ENCODE measurements at places on chromosomes 1 and 21.

GRCh38 chr1:54940042-54940441 lies 40.4 kb upstream of the TMEM61 start:
- DNase-seq: no peak

GRCh38 chr1:218348628-218349071 lies 3.5 kb downstream of the TGFB2 start:
- no peak for DNase-seq

- DNase-seq: no peak
Observed at GRCh38 chr1:53705446-53706096, 33.4 kb downstream of the GLIS1 start.

GRCh38 chr1:169121146-169121923 lies 14.8 kb downstream of the ATP1B1 start:
- DNase-seq: no peak

DNA sequence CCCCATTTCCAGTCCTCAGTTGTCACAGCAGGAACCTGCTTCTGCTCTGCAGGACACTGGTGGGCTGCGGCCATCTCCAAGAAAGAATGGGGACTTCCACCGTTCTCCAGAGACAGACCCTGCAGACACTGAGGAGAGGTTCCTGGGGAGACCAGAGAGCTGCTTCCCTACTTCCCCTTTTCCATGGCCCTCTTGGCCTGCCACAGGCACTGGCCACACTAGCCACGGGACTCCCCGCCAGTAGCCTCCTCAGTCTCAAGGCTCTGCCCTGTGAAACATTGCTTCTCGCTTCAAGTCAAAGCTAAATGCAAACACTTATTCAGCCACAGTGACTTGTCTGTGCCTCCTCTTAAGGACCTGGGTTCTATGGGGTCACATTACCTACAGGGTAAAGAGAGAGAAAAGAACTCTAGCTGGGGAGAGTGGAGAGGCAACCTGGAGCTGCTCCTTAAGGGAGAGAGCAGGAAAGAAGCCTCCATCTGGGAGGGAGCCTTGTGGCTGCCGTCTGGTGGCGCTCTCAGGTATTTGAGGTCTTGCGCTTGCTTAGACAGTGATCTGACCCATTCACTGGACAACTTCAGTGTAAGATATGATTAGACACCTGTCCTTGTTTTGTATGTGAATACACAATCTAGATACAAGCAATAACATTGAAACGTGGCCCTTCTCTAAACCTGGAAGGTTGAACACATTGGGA lies 5.4 kb upstream of the SLAMF8 start:
- DNase-seq: no peak

DNA sequence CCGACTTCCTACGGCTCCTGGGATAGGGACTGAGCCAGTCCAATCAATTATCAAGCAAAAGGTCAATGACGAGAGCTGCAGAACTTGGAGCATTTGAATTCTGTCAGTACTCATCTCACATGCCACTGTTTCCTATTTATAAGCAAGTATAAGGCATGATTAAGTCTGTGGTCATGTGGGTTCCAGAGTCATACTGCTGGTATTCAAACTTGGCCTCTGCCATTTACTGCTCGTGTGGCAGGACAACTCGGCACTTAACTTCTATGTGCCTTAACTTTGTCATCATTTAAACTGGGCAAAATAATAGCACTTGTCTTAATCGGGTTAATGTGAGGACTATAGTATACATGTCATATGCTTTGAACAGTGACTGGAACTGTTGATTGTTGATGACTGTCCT lies 44.9 kb upstream of the TNFSF18 start:
- DNase-seq: no peak

GRCh38 chr1:205546541-205546940 lies 42.1 kb downstream of the CDK18 start:
- no peak for DNase-seq

- DNase-seq: no peak
Observed at GRCh38 chr1:178241837-178242236, 147.9 kb downstream of the RASAL2 start.

DNA sequence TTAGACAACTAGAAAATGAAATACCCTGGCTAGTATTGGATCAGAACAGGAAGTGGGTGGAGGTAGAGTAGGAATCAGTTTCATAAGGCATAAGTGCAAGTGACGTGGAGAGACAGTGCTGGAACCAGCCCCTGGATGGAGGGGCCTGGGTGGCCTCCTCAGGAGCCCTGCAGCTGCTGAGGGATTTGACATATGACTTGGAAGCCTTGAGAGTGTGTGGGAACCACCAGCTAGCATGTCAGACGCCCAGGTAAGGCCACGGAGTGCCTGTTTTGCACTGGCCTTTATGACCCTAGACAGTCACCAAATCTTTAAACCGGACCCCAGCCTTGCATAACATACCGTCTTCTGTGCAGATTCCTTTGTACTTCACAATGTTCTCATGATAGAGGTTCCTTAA lies 94.4 kb downstream of the RAVER2 start:
- no peak for DNase-seq

GRCh38 chr1:15139654-15140350 lies 13.7 kb upstream of the TMEM51 start:
- DNase-seq: no peak

GRCh38 chr1:115666702-115667101 lies 24.9 kb downstream of the VANGL1 start:
- no peak for DNase-seq

- no peak for DNase-seq
Observed at GRCh38 chr1:55931081-55931940, 648.1 kb downstream of the PLPP3 start.

DNA sequence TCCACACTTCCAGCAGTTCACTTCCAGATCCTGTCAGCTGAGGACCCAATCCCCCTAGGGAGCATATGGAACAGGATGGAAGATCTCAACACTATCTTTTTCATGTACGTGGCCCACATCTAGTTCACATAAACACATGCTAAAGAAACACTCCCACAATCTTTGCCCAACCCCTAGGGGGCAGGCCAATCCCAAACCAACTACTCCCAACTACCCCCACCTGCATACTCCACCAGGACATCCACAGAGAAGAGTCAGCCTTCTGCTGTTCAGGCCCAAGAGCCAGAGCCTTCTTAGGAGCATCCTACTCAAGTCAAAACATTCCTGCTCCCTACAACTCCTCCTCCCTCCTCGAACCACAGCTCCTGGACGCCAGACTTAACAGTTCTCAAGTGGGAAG lies 5.6 kb upstream of the SLC5A9 start:
- no peak for DNase-seq

- no peak for DNase-seq
Observed at GRCh38 chr1:53448241-53448841, 10.9 kb upstream of the DMRTB1 start.

DNA sequence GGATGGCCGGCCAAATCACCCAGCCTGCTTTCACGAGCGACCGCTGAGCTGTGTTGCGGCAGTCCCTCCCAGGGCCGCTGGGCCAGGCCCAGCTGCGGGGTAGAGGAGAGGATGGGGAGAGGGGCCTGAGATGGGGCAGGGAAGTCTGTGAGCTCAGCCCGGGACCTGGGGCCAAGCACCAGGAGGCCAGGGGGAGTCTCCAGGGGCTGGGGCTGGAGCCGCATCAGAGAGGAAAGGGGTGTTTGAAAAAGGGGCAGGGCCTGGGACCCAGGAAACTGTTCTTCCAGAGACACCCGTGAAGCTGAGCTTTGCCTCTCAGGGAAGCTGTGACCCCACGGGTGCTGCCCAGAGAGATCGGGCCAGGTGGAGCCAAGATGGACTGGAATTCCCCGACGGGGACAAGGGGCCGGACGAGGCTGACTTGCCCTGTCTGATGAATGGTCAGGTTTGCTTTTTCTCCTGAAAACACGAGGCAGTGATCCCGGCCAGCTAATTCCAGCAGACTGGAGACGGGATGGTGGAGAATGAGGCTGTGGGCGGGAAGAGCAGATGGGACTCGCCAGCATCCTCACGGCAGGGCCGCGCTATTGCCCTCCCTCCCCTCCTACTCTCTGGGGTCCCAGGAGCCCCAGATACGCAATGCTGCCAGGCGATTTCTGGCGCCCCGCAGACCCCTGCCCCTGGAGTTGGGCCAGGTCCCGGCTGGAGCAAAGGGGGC lies 40.3 kb upstream of the COL18A1 start:
- DNase-seq: no peak

- DNase-seq: no peak
Observed at GRCh38 chr1:198054510-198054909, 102.3 kb upstream of the NEK7 start.

- DNase-seq: no peak
Observed at GRCh38 chr1:64186138-64186897, 17.1 kb upstream of the UBE2U start.

DNA sequence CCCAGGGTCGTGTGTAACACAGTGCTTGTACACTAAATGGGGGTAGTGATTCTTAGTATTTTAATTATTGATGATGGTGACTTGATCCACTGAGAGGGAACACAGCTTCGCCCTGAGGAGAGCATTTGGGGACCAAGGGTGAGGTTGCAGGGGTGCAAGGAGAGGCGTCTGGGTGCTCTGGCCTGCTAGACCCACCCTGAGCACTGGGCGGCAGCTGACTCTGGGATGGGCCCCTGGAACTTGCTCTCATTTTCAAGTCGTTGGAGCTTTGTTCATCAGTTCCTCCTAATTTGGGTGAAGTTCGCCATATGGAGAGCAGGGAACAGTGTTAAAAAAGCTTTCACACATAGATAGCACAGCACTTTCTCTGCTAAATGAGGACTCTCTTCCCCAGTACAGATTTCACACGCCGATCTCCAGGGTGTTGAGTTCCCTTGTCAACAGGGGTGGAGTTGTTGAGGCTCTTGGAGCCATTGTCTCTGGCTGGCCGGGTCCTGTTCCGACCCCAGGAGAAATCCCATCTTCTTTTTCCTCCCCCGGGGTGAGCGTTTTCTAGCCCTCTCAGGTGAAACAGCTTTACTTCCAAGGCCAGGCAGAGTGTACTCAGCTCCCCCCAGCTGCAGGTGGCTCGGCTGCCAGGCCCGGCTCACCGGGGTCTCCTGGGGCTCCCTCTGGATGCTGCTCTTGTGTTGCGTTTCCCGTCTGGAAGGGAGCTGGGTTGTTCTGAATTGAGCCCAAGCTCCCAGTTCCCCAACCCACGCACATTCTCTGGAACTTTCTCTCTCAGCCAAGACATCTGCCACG lies 367.4 kb downstream of the RPS6KC1 start:
- no peak for DNase-seq

DNA sequence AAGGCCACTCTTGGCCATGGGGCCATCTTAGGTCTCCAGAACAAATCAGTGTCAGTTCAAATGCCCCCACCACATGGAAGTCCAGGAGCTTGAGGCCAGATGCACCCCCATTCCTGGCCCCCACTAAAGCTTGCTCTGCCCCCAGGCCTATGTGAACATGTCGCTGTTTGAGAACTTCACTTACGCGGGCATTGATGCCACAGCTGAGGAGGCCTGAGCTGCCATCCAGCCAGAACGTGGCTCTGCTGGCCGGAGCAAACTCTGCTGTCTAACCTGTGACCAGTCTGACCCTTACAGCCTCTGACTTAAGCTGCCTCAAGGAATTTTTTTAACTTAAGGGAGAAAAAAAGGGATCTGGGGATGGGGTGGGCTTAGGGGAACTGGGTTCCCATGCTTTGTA lies 15.1 kb upstream of the MPL start:
- DNase-seq: no peak

DNA sequence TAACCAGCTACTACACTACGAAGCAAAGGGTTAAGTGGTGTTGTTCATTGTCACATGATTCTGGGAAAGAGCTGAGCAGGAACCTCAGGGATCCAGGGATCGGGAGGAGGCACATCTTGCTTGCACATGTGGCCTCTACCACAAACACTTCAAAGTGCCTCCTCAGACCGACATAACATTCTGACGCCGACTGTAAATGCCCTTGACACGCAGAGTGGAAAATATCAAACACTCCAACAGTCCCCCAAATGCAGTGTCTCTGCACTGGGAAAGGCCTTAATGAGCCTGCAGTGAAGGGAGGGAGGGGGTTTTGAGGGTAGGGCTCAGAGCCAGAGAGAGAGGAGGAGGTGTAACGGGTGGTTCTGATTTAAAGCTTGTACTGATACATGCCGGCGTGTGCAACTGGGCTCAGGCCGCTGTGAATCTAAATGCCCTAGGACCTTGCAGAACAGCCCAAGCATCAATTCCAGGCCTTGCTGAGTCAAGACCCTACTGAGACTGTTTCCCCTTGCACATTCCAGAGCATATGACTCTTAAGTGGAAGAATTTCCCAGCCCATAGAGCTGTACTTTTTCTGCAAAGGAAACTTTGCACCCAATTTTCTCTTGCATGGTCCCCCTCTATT lies 163.7 kb downstream of the NTMT2 start:
- no peak for DNase-seq

DNA sequence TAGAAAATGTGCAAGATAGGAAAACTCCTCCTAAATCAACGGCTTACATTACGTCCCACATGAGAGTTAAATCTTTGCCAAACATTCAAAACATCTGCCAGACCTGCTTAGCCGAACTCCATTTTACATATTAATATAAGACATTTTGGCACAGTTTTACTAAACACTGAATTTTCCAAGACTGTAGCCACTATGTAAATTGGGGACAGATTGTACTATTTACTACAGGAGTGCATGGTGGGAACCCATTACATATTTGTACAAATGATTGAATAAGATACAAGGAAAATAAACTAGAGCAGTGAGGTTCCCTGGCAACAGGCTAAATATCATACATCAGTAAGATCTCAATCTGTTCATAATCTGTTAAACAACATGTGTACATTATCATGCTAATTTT lies 1234.4 kb downstream of the KCNT2 start:
- DNase-seq: no peak

DNA sequence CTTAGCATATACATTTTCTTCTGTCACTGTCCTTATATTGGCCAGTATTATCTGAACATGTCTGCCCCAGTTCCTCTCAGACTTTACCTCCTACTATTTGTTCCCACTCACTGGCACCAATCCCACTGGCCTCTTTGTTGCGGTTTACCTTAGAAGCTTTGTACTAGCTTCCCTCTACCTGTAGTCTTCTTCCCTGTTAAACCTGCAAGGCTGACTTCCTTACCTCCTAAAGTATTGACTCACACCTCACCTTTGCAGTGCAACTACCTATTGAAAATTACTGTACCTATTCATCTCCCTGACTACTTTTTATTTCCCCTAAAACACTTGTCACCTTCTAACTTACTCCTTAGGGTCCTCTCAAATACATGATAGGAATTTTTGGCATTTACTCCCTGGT lies 111.1 kb downstream of the CLEC20A start:
- no peak for DNase-seq

DNA sequence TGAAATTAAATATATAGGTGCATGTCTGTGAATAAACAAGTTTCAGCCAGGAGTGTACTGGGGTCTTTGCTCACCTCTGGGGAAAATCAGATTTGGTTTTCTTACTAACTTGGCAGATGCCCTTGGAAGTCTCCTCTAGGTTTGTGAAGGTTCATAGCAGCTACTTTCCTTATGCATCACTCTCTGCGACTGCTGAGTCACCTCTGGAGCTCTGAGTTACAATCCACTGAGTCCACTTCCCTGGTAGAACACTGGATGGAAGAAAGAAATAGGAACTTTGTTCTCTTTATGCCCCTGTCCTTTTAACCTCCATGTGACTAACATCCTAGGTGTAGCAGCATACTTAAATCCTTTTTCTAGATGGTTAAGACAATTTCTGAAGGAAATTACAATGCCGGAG lies 4.4 kb upstream of the FASLG start:
- no peak for DNase-seq

Measured in GM12891 (cell line).